Smooth muscle cell of the brain vasculature (primary cell): ENCODE measurements at places on chromosomes 16 and 17.

DNA sequence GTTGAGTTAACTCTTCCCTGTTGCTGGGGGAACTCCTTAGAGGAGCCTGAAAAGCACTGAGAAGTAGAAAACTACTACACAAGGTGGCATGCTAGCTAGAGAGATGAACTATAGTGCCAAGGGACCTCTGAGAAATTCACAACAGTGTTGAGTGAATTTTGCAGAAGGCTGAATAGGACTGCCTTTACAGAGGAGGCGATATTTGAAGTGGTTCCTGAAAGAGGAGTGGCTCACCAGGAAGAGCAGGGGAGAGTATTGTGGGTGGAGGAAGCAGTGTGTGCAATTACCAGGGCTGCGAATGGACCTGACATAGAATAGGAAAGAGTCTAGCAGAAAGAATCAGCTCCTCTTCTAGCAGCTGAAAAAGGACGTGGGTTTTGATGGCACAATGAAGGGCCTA, 66.4 kb downstream of the CDK5R1 start:
- DNase-seq, result no peak

GRCh38 chr17:492022-492413, 139.4 kb upstream of the RPH3AL start:
- DNase-seq, result no peak

- DNase-seq, result peak; percentile 69
Observed at GRCh38 chr17:57868007-57868909, 18.4 kb upstream of the MRPS23 start.

GRCh38 chr17:77527836-77528505, 387.2 kb downstream of the SEC14L1 start:
- DNase-seq, result no peak

DNA sequence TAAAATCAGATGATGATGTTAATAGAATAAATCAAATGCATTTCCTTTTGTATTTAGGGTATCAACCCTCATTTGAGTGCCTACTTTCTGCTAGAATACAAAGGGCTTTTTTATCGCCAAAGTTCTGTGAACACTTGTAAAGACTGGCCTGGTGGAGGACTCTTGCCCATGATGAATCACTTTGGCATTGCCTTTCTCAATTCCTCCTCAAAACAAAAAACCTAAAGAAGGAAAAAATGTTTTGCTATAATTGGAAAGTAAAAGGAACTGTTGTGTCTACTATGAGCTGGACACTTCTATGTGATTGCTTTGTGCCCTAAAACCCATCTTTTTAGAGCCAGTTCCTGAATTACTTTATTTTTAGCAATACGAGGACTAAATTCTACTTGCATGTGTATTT, 13.0 kb upstream of the DHRS11 start:
- DNase-seq, result no peak

- no peak for DNase-seq
Observed at GRCh38 chr17:82333279-82334171, at the start of gene SECTM1. TSS of gene SECTM1 (minus strand) at chr17:82333766. CDS start at chr17:82327240, 6,526 bp downstream.

DNA sequence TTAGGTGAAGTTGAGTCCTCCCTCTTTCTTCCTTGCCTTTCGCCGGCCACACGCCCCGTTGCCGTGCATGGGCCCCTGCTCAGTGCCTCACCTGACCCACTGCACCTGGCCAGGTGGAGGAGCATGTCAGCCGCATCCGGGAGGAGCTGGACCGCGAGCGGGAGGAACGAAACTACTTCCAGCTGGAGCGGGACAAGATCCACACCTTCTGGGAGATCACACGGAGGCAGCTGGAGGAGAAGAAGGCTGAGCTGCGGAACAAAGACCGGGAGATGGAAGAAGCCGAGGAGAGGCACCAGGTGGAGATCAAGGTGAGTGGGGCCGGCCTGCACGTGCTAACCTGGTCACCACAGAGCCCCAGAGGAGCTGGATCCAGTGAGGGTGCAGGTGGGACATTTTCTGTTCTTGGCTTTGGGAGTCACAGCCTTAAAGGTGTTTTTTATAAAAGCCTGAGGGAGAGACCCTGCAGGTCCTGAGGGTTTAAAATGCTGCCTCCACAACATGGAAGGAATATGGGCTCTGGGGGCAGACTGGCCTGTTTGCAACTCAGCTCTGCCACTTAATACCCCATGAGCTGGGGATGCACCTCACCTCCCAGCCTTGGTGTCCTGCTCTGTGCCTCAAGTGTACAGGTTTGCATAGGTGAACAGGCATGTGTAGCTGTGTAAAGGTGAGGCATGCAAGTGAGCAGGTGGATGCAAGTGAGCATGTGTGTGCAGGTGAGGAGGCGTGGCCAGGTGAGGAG, 12.1 kb upstream of the DBNDD1 start:
- DNase-seq, result no peak

DNA sequence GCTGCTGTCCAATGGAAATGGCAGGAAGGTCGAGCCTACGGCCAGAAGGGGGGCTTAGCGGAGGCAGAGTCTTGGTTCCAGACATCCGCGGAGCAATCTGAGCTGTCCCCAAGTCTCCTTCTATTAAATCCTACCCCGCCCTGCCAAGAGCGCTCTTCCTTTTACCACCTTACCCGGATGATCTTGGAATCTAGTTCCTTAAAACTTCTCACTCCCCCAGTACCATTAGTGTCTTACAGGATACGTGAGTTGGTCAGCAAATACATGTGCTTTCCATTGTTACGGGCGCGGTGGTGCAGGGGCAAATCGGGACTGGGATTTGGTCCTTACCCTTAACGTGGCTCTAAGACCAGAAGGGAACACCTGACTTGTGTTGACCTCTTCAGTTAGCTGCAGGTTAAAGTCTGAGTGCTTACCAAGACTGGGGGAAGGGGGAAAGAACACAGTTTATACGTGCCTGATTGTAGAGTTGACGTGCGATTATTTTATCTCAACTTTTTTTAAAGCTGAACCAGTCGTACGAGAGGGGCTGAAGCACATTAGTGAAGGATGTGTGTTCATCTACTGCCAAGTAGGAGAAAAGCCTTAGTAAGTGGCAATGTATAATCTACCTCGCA, 495 bp downstream of the TXNDC17 start:
- DNase-seq, result no peak

DNA sequence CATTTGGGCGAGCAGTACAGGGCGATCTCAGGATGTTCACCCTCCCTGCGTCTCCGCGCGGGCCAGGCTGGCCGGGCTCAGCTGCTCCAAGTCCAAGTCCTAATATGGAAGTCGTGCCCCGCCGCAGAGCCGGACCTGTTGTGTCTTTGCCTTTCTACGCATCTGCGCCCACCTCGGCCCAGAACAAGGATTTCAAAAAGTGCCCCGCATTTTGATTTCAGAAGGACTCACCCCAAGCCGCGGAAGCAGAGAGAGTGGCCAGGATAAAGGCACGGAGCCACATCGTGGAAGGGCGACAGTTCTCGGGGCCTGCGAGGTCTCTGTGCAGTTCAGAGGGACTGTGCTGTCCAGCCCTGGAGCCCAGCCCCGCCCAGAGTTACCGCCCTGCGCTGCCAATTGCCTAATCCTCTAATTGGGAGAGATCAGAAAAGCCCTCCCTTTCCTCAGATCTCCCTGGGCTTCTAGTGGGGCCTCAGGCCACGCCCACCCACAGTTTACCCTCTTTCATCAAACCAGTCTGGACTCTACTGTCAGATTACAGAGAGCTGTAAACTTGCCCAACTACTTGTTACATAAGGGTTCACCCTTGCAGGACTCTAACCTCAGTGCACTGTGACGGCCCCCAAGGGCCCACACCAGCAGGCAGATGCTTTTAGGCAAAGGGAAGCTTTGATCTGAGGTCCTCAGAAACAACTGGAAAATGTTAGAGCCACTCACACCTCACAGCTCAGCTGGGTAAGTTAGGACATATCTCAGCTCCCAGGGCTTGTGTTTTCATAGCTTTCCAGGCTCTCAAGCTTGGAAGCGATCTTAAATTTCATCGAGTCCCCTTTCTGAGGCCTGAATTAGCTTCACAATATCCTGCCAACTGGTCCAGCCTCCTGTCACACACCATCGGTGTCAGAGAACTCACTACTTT, at the start of gene CES1:
CES1 (minus strand) TSS at position 324 of the 919 bp plus-strand sequence; CDS start at position 283, 41 bp downstream.
- DNase-seq, result no peak

DNA sequence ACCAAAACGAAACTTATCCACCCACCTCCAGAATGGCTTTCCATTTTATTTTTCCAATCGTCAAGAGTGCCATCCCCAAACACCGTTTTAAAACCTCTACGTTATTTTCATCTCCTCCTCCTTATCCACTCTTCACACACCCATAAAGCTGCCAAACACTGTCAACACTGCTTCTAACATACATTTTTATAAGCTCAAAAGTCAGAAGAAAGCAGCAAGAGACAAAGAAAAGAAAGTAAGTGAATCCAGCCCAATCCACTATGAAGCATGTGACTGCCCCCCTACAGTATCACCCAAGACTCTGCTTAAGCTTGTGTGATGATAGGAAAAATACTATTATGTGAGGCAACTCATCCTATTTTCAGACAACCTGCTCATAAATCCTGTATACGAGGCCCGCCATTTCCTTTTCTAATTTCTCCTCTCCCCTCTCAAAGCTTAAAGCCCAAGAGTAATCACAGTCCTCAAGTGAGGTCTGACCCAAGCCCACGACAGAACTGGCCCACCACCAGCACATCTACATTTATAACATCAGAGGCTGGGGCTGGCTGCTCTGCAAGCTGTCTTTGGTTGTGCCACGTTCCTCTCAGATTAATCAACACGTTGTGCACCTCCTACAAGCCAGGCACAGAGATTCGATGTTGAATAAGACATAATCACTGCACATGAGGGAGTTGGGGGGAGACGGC, 16.3 kb downstream of the USP31 start:
- DNase-seq, result no peak

DNA sequence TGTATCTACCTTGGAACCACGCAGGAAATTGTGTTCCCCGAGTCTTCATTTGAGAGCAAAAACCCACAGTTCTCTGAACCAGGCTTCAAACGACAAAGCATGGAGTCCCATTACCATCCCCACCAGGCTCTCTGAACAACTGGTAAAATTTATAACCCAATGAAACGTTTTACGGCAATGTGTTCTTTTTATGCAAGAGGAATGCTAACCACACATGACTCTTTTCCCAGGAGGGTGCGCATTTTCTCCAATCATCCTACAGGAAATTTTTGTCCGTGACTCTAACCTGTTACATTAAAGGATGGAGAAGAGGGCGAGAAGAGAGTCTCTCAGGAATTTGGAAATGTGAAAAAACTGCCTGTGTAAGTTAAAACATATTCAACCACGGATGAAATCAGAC, 17.8 kb downstream of the STX8 start:
- no peak for DNase-seq

GRCh38 chr16:1914988-1915387, 3.2 kb downstream of the HS3ST6 start:
- DNase-seq, result no peak

- DNase-seq, result no peak
Observed at GRCh38 chr17:28227316-28228108, 91.5 kb upstream of the TMEM97 start.

DNA sequence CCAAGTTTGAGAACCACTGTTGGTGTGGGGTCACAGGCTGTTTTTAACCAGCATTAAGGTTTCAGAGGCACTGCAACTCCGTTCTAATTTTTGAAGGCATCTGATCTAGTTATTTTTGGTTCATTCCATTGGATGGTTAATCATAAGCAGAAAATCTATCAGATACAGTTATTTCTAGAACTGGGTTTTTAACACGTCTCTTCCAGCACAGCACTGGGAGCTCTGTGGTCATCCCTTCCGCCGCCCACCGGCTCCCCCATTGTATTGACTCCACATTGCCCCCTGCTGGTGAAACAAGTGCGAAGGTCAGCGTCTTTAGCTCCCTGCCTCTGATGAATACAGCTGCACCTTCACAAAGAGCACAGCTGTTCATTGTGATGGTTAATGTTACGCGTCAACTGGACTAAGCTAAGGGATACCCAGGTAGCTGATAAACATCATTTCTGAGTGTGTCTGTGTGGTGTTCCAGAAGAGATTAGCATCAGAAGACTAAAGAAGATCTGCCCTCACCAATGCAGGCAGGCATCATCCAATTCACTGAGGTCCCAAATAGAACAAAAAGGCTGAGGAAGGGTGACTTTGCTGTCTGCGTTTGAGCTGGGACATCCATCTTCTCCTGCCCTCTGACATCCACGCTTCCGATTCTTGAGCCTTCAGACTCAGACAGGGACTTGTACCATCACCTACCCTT, 8.5 kb downstream of the CCL18 start:
- DNase-seq, result peak; percentile 2

DNA sequence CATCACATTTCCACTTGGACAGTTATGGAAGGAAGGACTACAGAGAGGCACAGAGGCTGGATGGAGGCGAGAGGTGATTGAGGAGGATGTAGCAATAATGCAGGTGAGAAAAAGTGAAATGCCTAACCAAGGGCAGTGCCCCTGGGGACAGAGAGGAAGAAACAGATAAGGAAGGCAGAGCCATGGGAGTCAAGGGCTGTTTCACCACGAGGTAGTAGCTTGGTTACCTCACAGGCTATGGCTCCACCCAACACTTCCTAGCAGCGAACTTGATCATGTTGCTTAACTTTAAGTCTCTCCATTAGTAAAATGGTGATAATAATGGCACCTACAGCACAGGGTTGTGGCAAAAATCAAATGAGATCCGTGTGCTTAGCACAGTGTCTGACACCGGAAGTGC, 83.9 kb downstream of the YPEL2 start:
- no peak for DNase-seq

GRCh38 chr17:48545539-48545938, 630 bp upstream of the HOXB2 start:
- DNase-seq, result no peak

DNA sequence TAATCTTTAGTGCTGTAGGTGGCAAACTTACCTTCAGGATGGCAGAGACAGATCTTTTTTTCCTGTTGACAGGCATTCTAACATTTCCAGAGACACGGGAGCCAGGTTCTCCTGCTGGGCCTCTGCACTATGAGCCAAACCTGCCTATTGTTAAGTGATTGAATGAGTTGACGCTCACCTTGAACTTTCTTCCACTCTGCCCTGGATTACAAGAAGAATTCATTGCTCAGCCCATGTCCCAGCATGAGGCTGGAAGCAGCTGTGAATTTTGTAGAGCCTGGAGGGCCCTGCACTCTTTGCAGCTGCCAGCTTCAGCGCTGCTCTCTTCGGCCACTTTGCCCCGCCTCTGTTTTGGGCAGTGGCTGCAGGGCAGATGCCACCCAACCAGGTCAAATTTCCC, 9.4 kb upstream of the SLC7A5 start:
- DNase-seq, result no peak

DNA sequence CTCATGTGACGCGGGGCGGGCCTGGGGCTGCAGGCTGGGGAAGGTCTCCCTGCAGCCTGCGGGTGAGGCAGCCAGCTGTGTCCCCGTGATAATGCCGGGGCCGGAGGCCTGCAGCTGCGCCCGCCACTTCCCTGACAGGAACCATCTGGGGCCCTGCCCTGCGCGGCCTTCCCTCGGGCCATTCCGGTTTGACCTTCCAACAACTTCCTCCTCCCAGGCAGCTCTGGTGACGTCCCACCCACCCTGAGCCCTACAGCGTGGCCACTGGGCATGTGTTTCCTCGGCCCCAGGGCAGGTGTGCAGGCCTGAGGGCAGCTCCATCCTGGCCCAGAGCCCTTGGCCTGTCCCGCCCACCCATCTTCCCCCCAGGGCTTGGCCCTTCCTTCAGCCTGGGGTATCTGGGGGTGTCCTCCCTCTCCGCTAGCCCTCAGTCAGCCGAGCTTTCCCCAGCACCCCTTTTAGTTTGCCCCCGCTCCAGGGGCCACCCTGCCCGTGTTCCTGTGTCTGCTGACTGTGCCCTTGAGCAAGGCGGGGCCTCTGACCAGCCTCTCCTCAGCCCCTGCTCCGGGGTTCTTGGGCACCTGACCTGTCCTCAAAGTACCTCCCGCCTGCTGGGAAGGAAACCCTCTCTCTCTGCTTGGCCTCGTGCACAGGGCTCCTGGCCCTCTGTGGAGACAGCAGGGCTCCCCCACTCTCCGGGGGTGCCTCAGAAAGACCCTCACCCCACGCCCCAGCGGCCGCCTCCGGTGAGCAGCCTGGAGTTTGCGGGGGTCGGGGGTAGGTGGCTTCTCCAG, at the start of gene CBFA2T3:
CBFA2T3 (minus strand) TSS at position 190 of the 794 bp plus-strand sequence. CDS start 400 bp downstream, outside the sequence.
- DNase-seq, result no peak
